ENCODE measurements at places on chromosomes 7 and 10.

DNA sequence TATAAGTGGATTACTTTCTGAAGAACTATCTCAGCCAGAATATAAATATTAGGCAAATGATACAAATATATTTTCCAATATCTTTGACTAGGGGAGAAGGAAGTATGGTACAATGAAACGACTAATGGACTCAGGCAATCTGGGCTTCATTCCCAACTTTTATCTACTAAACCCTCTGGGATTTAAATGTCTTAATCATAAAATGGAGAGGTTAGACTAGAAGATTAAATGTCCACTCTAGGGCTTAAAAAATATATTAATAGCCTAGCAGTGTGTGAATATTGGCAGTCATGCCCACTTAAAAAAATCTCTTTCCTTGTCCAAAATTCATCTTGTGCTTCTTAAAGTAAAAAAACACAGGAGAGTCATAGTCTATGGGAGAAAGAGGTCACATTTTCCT lies 98.3 kb downstream of the CTTNBP2 start:
- DNase-seq, result no peak

DNA sequence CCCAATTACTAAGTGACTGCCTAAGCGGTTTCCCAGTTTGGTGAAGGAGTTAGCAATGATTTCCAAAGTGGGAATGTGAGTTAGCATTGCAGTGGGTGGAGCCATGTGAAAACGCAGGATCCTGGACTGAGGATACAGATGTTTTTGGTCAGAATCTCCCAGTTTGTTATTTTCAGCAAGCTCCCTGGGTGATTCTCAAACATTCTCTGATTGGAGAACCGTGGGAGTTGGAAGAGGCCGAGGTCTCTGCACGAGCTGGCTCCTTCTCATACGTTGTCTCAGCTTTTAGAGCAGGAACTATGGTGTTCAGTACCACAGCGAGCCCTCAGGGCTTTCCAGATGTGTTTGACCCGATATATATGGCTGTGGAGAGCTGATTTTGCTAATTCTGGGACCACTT lies 396.5 kb upstream of the NPVF start:
- DNase-seq, result peak; percentile 59

GRCh38 chr7:40221836-40222235 lies 87.0 kb downstream of the SUGCT start:
- DNase-seq, result peak; percentile 70

DNA sequence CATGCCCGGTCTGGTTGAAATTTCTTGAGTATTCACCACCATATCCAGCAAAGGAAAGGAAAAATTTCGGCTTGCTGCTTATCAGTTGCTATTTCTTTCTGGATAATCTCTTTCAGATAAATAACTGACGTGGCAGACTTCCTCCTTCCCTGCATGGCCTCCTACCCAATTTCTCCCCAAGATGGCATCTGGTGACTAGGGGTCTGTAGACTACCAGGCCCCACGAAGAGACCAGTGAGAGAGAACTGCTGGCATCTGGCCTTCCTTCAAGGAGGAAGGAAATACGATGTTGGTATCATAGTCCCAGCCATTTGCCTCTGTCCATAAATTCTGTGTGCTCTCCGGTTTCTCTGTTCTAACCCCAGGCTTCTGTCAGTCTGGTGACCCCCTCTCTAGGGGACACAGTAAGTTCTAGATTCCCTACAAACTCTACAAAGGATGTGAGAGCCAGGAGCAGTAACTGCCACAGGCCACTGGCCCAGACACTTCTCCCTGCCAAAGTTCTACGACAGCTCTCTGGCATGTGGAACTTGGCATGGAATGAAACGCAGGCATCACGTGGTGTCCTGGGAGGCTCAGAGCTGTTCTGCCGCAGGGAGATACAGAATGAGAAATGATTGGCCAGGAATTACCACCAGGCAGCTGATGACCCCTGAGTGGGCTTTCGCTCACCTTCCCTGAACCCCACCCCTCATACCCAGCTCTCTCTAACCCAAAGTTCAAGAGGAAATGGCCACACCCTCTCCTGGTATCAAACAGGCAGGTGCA lies 30.0 kb upstream of the MSRB2 start:
- DNase-seq, result peak; percentile 64

GRCh38 chr10:119061926-119062325 lies 18.7 kb downstream of the EIF3A start:
- no peak for DNase-seq

- no peak for DNase-seq
Measured at GRCh38 chr10:2700626-2701305, 366.6 kb upstream of the PFKP start.

DNA sequence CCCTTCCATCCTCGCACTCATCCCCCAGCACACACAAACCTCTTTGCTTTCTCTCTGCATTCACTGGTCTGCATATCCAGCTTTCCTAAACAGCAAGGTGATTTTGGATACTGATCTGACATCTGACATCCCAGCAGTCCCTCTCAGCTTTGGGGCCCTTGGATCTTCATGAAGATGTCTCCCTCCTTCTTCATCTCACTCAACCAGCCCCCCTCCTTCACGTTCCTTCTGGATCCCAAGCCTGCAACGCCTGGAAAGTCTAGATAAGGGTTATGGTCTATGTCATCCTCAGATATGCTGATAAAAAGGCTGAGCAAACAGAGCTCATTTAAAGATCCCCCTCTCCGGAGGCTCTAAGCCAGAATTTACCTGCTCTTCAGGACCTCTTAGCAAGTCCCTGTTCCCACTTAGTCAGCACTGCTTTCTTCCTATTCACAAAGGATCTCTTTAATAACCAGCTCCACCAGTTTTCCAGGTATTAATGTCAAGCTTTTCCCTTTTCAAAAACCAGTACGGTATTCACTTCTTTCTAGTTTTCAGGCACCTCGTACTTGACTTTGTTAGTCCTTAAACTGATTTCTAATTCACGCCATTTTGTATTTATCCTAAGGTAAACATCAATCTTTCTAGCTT lies 38.9 kb downstream of the CREB3L2 start:
- DNase-seq, result no peak

DNA sequence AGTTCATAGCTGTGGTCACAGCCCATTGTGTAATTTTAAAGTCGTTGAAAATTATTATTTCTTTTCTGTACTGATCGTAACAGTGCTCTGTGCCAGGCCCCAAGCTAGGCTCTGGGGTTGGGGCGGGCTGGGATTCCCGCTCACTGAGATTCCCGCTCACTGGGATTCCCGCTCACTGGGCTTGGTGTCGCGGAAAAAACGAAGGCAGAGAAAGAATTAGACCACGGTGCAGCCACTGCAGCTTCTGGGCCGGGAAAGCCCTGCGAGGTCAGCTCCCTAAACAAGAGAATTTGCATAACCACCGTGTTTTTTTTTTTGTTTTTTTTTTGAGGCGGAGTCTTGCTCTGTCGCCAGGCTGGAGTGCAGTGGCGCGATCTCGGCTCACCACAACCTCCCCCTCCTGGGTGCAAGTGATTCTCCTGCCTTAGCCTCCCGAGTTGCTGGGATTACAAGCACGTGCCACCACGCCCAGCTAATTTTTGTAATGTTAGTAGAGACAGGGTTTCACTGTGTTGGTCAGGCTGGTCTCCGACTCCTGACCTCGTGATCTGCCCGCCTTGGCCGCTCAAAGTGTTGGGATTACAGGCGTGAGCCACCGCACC lies 31.2 kb downstream of the FOXK1 start:
- peak; percentile 28 for DNase-seq

DNA sequence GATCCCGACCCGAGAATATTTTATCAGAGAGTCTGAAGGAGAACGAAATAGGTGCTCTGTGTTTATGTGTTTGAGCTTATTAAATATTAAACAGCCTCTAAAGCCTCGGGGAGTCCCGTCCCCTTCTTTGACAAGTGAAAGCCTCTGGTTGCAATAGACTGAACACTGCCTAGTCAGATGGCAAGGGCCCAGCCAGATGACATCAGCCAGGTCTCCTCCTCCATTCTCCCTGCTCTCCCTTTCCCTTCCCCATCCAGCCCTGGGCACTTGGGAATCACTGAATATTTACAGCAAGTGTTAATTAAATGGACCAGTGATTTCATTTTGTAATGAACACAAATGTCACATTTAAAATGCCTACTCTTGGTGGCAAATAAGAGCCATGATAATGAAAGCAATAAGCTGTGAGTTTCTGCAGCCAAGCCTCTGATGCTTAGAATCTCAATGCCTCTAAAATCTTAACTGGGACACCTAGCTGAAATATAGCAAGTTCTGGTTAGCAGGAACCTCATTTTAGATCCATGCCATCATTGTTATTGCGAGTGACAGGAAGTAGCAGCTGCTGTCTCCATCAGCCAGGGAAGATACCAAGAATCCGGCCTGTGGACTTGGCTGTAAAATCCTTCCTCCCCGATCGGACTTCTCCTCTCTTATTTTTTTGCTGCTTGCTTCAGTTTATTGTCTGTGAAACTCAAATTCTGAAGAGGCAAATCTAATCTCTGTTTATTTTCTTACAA lies 202.1 kb downstream of the PRPF18 start:
- peak; percentile 51 for DNase-seq

GRCh38 chr10:86992456-86992855 lies 24.2 kb downstream of the ADIRF start:
- no peak for DNase-seq

DNA sequence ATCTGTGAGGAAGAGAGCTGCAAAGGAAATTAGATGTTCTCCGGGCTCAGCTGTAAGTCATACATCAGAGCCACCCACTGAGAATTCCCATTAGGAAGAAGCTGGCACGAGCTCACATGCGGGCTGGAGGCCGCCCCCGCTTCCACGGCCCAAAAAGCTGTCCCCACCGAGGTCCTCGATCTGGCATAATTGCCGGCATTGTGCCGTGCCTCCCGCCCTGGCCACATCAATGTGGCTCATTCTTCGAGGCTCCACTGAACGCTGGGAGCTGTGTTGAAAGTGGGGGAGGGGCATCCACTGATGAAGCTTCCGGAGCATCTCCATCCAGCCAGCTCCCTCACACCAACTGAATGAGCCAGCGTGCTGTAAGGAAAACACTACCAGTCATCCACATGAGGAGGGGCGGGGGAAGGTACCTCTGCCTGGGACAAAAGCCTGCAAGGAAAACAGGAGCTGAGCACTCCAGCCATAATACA lies 173.1 kb downstream of the PTPRN2 start:
- DNase-seq, result peak; percentile 7

- DNase-seq, result peak; percentile 63
Measured at GRCh38 chr10:30784897-30785605, 155.5 kb upstream of the LYZL2 start.

GRCh38 chr10:29840516-29841276 lies 205.9 kb upstream of the SVIL start:
- no peak for DNase-seq

GRCh38 chr10:105650306-105650705 lies 1009.2 kb downstream of the SORCS3 start:
- no peak for DNase-seq

DNA sequence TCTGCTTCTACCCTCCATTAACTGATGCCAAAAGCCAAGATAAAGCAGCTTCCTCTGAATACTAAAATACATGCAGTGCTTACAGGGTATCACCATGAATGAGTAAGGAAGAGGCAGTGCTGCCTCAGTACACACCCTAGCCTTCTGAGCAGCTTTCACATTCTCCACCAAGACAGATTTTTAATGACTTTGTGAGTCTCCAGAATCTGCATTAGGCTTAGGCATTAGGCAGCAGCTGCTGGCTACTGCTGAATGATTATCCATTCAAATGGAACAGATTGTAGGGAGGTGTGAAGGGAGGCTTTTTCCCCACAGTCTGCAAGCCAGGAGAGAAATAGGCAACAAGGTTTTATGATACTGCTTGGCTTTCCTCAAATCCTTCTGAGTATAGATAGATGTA lies 1226.7 kb upstream of the LRRN3 start:
- no peak for DNase-seq

GRCh38 chr10:34294137-34294536 lies 521.0 kb downstream of the PARD3 start:
- no peak for DNase-seq

- no peak for DNase-seq
Measured at GRCh38 chr10:59505926-59506325, 143.6 kb upstream of the FAM13C start.

GRCh38 chr7:41942468-41943093 lies 239.7 kb upstream of the INHBA start:
- no peak for DNase-seq

DNA sequence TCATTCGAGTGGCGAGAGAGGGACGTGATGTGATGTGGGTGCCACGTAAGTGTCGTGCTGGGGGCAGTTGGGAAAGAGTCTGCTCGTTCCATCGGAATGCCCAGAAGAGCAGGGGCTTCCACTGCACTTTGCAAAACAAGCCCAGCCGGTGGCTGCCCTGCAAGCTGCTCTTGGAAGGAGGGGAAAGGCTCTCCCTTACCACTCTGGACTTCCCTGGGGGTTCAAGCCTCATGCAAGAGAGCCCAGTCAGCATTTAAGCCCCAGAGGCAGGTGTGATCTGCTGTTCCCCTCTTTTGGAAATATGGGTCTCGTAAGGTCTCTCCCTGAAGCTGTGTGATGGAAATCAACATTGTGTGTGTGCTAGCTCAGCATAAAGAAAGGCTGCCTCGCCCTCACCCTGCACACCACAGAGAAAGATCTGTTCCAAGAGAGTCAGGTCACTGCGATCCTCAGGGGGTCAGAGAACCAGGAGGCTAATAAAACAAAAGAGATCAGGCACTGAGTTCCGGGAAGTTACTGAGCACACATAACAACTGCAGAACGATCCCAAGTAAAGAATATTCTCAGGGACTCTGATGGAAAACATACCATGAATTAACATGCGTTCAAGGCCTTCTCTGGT lies 212.5 kb downstream of the ADAM12 start:
- no peak for DNase-seq

- no peak for DNase-seq
Measured at GRCh38 chr7:8481752-8482446, 48.5 kb downstream of the NXPH1 start.

DNA sequence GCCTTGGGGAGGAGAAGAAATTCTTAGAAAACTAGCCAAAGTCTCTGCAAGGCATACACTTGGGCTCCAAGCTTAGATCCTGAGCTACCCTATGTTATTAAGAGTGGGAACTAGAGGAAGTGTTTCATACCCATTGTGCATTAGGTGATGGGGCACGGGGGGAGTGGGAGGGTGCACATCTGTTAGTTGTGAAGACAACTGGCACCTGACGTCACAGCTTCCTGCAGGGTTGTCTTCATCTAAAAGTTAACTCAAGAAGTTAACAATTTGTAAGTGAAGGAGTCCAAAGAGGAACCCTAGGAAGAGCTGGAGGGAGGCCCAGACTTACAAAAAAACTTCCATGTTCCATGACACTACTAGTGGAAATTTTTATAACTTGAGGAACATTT lies 158.1 kb downstream of the ADRA2A start:
- DNase-seq, result no peak

GRCh38 chr7:18387191-18387735 lies 108.3 kb upstream of the HDAC9 start:
- no peak for DNase-seq

DNA sequence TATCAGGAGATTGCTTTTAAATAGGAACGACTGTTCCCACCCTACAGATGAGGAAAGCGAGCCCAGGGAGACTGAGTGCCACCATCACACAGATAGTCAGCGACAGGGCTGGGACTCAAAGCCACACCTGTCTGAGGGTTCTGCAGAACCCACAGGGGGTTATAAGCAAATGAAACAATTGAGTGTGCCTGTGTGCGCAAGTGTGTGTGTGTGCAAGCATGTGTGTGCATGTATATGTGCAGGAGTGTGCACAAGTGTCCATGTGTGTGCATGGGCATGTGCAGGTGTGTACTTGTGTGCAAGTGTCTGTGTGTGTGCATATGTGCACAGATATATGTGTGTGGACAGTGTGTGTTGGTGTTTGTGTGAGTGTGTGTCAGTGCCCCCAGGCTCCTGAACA lies 280.2 kb downstream of the GRID1 start:
- no peak for DNase-seq

GRCh38 chr10:13893926-13894325 lies 307.2 kb downstream of the PRPF18 start:
- DNase-seq, result no peak

Measured in stromal cell of bone marrow (primary cell).